ENCODE measurements at places on chromosomes 5 and 9. TPM values are rescaled to one million over a fixed set of nuclear protein-coding genes. Genes with fewer than 3 reads are reported as not detected.

Gene OGN
- not detected for total RNA-seq

Gene SPATA31A3
- not detected for total RNA-seq

DNA sequence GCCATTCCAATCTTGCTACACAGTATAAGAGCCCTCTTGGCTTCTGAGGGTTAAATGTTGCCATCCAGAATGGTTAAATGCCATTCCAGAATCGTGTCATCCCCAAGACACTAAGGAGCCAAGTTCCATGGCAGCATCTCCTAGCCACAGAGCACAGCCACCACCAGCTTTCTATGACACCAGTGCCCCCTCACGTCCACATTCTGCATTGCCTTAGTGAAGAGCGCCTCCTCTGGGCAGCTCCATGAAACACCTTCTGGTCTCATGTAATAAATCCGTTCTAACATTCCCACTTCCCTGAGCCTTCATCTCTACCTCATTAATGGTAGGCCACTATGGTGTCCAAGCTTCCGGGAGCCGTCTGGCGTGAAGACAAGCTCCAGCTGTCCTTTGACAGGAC, 12.4 kb downstream of the CBY3 start:
- DNase-seq: no peak

DNA sequence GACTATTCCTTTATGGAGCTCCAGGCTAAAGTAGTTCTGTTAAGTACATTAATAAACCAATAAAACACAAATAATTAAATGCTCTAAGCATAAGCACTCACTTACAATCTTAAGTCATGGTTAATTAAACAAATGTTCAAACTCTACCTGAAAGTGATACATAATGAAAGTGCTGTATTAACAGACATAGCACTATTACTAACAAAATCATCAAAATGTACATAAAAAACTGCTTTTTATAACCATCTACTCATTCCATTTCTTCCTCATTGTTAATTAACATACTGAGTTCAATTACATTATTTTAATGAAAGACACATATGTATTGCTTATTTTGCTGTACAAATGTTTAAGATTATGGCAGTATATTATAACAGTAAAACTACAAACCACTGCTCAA, 107.3 kb downstream of the AP3B1 start:
- no peak for DNase-seq
